ENCODE measurements at places on chromosomes 16 and 17. TPM values are rescaled to one million over a fixed set of nuclear protein-coding genes. Genes with fewer than 3 reads are reported as not detected.

AURKB gene
- total RNA-seq = 114 TPM

KCNH6 gene
- total RNA-seq = not detected

CXCL16 gene
- 5.1 TPM for total RNA-seq

RGS11 gene
- not detected for total RNA-seq

EMP2 gene
- total RNA-seq = 11.6 TPM

DNA sequence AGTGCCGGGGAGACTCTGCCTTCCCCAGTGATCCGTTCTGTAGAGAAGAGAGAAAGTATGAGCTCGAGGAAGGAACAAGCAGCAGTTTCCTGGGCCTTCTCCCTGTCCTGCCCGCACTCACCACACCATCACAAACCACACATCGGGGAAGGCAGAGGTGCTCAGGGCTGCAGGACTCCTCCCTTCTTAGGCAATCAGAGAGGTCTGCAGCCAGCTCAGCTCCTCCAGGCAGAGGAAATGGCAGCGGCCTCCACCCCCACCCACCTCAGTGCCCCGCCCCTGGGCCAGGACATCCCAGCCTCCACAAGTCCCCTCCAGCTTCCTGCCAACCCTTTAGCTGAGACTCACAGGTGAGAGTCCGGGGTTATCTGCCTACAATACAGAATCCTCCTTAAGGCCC is 2.0 kb downstream of the ZNF319 start:
- DNase-seq = peak; percentile 57

DNA sequence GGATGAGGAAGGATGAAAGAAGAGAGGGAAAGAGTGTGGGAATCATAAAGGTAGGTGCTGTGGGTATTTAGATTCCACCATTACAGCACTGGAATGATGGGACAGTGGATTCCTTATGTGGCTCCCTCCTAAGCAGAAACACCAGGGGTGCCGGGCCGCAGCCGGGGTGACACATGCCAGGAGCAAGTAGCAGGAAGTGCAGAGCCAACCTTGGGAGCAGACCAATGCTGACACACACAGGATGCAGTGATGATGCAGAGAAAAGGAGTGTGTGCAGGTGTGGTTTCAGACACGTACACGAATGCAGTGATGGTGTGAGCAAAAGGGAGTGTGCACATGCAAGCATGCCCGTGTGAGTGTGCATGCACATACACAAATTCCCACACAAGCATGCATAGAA is 338.0 kb downstream of the SLC39A11 start:
- peak; percentile 75 for DNase-seq

DNA sequence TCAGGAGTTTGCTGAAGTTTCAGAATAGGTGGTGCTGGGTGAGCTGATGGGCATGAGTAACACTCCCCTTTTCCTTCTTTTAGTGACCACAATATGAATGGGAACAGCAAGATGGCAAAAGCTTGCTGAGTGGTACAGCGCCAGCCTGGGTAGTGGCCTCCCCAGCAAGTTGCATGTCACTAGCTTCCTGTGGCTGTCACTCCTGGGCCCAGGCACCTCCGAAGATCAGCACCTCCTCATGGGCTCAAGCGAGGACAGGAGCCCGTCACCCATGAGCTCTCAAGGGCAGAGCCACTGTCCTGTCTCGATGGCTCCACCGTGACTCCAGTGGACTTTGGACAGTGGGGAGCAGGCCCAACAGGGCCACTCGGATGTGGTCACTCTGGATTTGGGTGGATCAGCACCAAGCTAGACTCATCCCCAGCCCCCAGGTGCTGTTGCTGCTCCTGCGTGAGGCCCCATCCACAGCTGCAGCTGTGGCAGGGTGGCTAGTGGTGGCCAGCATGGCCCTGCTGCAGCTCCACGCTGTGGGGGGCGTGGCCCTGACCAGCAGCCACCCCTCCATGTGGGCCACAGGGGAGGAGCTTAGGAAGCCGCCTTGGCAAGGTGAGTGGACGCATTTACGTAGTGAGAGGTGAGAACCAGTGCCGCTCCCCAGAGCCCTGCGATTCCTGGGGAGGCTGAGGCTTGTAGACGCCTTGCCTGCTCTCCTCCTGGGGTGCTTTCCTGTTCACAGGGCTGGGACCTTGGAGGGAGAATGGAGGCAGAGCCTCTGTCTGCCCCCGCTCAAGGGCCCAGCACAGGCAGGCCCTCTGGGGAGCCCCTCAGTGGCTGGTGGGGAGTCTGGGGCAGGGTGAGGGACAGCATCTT is 13.6 kb upstream of the DNASE1 start:
- DNase-seq = no peak

- DNase-seq = no peak
These were observed 2.6 kb downstream of the ATP2A3 start for GRCh38 chr17:3961564-3962047.

GRCh38 chr16:3025032-3026002 is 1.5 kb downstream of the THOC6 start:
- no peak for DNase-seq

DNA sequence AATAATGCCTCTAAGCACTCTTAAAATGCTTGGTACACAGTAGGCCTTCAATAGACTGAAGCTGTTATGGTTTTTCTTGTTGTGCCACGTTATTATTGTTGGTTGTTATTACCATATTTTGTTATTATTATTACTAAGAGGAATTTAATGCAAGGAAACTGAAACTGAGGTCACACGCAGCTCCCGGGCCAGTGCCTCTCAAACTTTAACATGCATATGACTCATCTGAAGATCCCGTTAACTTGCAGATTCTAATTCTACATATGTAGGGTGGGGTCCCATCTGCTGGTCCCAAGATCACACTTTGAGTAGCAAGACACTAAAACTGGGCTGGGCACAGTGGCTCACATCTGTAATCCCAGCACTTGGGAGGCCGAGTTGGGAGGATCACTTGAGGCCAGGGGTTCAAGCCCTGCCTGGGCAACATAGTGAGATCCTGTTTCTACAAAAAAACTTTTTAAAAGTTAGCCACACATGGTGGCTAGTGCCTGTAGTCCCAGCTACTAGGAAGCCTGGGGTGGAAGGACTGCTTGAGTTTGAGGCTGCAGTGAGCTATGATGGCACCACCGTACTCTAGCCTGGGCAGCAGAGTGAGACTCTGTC is 888 bp downstream of the ACSM5 start:
- DNase-seq = peak; percentile 30

- no peak for DNase-seq
These were observed 332.8 kb downstream of the MAF start for GRCh38 chr16:79267781-79268180.

GRCh38 chr16:65196420-65197075 is 74.7 kb upstream of the CDH11 start:
- no peak for DNase-seq

Data from A172 (cell line).